Epithelial cell of proximal tubule (primary cell): ENCODE measurements at places on chromosomes 1 and 21. TPM values are rescaled to one million over a fixed set of nuclear protein-coding genes. Genes with fewer than 3 reads are reported as not detected.

- DNase-seq, result no peak
Measured at GRCh38 chr1:10639011-10639774, 157.3 kb downstream of the CASZ1 start.

PLCH2 gene
- total RNA-seq, result 0.07 and 0.12 TPM in 2 replicates

DNA sequence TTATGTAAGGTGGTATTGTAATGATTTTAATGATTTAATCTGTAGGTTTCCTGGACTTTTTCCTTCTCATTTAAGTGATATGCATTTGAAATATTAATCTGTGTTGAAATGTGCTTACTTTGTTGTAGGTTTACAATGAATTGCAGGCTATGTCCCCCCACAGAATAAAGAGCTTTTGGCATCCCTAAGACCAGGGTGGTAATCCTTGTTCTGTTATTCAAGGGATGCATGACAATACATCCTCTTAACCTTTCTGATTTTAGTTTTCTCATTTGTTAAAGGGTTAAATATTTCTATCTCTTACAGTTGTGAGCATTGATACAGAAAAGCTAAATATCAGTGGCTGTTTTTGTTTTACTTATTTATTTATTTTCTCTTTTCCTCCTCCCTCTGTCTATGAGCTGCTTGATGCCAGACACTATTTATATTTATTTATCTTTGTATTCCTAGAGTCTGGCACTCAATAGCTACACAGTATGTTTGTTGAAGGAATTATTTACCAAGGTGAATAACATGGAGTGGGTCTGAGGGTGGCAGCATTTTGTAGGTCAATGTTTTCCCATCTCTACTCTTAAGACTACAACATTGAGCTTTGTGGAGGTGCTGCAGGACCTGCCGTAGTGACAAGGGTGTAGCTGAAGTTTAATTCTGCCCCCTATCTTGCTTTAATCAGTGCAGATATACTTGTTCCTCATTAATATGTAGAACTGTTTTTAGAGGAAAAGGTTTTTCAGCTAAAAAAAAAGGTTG, 19.9 kb upstream of the ADGRL2 start:
- DNase-seq, result no peak

- no peak for DNase-seq
Measured at GRCh38 chr1:17576519-17576853, 37.0 kb downstream of the ARHGEF10L start.
